ENCODE measurements at places on chromosomes 7 and 10.
A peak's percentile ranks its signal among the peaks of the same experiment; 100 is the strongest.

DNA sequence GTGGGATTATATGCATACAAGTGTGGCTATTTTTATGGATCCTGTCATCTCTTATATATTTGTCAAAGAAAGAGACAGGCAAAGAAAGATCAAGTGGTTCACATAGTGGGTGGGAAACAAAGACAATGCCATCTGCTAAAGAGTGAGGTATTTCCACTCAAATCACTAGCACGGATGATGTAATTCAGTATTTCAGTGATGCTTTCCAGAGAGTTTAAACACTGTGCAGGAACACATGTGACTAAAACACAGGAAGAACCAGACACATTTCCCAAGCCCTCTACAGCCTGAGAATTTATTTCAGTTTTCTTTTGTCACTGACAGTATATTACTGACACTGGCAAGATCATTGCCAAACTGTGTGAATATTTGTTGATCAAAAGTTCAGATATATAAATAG lies 885.7 kb upstream of the CELF2 start:
- no peak for DNase-seq

DNA sequence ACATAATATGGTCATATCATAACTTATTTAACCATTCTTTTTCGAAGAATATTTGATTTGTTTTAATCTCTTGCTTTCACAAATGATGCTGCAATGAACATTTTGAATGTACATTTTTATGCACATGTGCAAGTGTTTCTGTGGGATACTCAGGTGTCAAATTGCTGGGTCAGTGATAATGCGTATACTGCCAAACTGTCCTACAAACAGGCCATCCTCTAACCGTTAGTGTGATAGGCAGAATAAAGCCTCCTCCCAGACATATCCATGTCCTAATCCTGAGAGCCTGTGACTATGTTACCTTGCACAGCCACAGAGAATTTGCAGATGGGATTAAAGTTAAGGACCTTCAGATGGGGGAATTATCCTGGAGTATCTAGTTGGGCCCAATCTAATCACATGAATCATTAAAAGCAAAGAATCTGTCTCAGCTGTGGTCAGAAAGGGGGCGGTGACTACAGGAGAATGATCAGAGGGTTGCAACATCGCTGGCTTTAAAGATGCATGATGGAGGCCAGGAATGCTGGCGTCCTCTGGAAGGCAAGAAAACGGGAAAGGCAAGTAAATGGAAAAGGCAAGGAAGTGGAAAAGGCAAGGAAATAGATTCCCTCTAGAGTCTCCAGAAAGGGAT lies 46.7 kb downstream of the FZD1 start:
- no peak for DNase-seq

DNA sequence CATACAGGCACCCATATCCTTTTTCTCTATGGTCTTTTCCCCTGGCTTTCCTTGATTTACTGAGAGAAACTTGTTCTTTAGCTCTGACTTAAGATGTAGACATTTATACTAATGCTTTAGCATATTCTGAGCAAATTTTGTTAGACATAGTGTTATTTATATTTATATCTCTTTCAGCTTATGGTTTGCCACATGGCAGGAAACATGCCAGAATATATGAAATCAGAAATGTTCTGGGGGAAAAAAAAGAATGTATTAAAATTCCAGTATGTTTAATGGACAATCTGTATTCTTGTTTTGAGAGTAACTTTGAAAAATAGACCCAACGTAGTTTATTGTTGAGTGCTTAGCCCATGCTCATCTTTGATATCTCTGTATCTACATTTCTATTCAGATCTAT lies 10.1 kb upstream of the GGCT start:
- no peak for DNase-seq

- peak; percentile 54 for DNase-seq
These were observed 40.0 kb downstream of the ZNF438 start for GRCh38 chr10:30991647-30992011.

GRCh38 chr7:106423111-106423510 lies 138.3 kb upstream of the NAMPT start:
- DNase-seq = no peak

- DNase-seq = no peak
These were observed 1.9 kb downstream of the DGKI start for GRCh38 chr7:137844677-137845425.

DNA sequence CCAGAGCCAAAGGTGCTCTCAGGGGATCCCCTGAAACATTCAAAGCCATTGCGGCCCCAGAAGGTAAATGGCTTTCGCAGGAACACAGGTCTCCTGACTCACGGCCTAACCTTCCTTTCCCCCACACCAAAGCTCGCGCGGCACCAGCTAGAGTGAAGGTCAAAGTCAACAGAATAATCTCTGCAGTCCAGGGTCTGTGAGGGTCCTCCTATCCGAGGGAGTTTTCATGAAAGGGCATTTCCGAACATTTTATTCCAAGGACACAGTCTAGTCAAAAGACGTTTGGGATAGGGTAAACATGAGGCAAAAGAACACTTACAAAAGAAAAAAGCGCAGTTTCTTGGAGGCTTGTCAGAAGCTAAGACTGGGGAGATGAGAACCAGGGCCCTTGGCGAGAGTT lies 559 bp upstream of the STEAP2 start:
- DNase-seq = no peak

- peak; percentile 52 for DNase-seq
These were observed 105.4 kb upstream of the LAMB4 start for GRCh38 chr7:108235451-108236061.

DNA sequence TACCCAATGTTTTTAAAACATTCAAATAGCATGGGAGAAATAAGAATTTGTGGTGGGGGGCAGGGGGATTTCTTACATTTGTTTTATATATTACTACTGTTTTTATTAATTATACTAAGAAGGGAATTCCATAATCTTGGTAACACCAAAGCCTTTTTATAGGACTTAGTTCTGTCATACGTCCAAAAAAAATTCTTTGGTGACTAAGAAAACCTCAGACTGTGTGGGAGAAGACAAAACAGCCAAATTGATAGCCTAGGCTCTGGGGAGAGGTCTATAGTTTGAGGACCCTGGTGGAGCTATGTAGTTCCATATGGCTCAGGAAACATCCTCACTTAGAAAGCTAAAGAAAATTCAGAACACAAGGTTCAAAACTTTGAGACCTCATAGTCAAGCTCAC lies 23.4 kb downstream of the ACSM6 start:
- DNase-seq = no peak

GRCh38 chr7:16933296-16934279 lies 51.8 kb upstream of the AGR3 start:
- DNase-seq = peak; percentile 96

GRCh38 chr7:51318001-51318400 lies 1.4 kb upstream of the COBL start:
- DNase-seq = no peak

- DNase-seq = peak; percentile 80
These were observed 12.9 kb upstream of the SNX10 start for GRCh38 chr7:26278770-26279169.

DNA sequence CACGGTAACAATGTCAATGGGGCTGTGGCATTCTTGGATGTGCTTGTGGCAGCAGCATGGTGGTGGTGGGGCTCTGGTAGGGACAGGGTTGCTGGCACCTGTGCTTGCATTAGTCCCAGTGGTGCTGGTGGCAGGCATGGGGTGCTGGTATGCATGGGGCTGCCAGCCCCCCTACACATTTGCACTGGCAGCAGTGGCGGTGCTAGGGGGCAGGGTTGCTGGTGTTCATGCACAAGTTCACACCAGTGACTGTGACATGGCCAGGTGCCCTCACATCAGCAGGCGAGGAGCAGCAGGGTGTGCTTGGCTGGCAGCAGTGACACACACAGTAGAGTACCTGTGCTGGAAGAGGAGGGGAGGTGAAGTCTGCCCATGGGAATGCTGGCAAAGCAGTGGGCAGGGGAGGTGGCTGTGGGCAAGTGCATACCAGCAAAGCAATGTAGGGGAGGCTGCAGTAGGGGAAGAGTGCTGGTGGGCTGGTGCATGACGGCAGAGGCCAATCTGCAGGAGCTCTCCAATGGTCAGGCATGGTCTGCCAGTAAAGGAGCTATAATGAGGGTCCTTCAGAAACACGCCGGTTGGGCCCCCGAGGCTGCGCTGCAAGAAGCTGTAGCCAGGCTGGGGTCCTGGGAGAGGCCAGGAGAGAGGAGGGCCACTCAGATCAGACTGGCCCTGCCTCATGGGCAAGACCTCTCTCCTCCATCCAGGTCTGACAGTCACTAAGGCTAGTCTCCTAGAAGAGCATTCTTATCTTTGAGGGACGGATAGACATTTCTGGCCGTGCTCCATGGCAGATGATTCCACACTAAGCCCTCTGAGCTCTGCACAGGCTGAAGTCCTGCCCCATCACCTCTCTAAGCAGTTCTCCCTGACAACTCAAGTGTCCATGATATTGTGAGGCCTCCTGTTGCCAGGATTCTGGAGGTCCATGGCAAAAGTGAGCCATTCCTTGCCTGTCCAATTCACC lies 406.4 kb downstream of the SEMA3D start:
- DNase-seq = no peak

DNA sequence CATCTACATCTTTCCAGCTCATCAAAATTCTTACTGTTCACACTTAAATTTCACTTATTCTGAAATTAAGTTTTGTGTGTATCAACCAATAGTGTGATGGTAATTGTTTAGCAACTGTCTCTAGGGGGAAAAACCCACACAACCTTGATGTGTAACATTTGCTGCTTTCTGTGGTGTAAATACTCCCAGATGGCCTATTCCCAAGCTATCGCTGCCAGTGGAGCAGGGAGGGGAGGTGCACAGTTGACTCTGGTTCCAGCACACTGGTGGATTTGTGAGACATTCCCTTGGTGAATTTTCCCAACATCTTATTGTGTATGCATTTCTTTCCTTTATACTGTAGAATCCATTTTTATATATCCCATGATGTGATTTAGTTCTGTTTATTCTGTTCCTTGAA lies 275.9 kb upstream of the SHH start:
- DNase-seq = no peak

- DNase-seq = no peak
These were observed 1095.9 kb downstream of the REEP3 start for GRCh38 chr10:64617085-64617484.

DNA sequence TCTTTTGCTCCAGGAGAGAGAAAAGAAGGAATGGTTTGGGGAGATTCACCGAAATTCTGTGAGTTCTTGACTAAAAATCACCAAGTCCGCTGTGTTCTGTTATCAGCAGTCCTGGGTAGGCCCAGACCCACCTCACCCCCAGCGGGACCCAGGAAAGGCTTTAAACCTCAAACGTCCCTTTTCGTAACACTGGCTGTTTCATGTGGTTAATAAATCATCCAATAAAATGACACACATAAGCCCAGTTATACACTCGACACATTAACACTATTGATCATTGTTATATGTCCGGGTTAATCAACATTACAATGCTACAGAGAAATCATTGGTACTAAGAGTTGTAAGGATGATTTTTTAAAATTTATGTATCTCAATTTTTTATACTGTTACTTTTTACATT lies 25.2 kb downstream of the DIP2C start:
- DNase-seq = no peak

GRCh38 chr7:1530946-1531262 lies 402 bp downstream of the MAFK start:
- no peak for DNase-seq

- DNase-seq = no peak
These were observed 150.0 kb downstream of the CHRM2 start for GRCh38 chr7:137018468-137018867.

GRCh38 chr7:22572292-22572691 lies 72.3 kb upstream of the STEAP1B start:
- DNase-seq = no peak

DNA sequence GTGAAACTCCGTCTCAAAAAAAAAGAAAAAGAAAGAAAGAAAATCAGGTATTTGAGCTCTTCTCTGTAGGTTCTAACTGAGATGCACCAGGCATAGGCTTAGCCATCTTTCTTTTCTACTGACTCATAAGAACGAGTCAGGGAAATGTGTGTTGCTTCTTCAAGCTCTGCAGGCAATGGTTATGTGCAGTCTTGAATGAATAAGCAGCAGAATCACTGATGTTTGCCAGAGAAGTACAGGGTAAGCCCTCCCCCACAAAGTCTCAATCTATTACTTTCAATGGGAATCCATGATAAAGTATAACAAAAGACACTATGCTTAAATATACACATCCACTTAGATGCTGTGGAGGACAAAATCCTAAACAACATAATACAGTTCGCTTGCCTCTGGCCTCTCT lies 239.2 kb downstream of the PARD3 start:
- no peak for DNase-seq

DNA sequence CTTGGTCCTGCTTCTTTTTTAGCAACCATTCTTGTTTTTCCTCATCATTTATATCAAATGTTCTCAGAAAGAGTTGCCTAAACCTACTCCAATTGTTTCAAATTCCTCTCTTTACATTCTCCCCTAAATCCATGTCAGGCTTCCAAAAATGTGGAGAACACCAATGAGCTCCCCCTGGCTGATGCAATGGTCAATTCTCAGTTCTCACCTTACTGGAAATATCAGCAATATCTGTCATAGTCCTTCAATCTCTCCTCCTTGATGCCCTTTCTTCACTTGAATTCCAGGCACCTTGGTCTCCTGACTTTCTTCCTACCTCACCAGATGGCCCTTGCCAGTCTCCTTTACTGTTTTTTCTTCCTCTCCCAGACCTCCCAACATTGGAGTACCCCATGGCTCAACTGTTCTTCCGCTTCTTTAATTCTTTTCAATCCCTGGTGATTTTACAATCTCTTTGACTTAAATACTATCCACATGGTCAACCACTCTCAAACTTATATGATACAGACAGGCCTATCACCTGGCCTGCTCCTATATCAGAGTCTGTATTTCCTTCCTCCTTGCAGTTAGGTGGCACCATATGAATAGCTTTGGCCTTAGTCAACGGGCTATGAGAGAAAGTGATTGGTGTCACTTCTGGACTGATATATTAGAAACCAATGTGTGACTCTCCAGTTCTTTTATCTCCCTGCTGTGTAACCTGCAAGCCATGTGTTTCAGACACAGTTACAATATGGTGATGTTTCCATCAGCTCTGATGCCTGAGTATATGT lies 47.4 kb upstream of the CAV2 start:
- DNase-seq = no peak

- no peak for DNase-seq
These were observed 118.7 kb downstream of the SLIT1 start for GRCh38 chr10:97066877-97067555.

- DNase-seq = peak; percentile 69
These were observed 39.1 kb downstream of the PODXL start for GRCh38 chr7:131517218-131517923.

- no peak for DNase-seq
These were observed 102.8 kb downstream of the PIP4K2A start for GRCh38 chr10:22611425-22612115.

GRCh38 chr7:35521941-35522340 lies 173.0 kb downstream of the HERPUD2 start:
- no peak for DNase-seq

- peak; percentile 80 for DNase-seq
These were observed 10.4 kb upstream of the CLCN1 start for GRCh38 chr7:143305423-143306070.

- peak; percentile 65 for DNase-seq
These were observed 1.6 kb downstream of the SAMD9L start for GRCh38 chr7:93146472-93147141.

DNA sequence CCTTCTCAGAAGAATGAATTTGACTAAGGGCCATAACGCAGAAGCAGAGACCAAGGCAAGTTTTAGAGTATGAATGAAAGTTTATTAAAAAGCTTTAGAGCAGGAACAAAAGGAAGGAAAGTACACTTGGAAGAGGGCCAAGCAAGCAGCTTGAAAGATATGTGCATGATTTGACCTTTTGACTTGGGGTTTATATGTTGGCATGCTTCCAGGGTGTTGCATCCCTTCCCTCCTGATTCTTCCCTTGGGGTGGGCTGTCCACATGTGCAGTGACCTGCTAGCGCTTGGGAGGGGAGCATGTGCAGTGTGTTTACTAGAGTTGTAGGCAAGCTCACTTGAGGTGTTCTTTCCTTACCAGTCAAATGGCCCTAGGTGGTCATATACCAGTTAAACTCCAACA lies 37.9 kb upstream of the LRRN3 start:
- DNase-seq = no peak
